EH (cell line): ENCODE measurements at places on chromosomes 12 and 14.
A peak's percentile ranks its signal among the peaks of the same experiment; 100 is the strongest.

DNA sequence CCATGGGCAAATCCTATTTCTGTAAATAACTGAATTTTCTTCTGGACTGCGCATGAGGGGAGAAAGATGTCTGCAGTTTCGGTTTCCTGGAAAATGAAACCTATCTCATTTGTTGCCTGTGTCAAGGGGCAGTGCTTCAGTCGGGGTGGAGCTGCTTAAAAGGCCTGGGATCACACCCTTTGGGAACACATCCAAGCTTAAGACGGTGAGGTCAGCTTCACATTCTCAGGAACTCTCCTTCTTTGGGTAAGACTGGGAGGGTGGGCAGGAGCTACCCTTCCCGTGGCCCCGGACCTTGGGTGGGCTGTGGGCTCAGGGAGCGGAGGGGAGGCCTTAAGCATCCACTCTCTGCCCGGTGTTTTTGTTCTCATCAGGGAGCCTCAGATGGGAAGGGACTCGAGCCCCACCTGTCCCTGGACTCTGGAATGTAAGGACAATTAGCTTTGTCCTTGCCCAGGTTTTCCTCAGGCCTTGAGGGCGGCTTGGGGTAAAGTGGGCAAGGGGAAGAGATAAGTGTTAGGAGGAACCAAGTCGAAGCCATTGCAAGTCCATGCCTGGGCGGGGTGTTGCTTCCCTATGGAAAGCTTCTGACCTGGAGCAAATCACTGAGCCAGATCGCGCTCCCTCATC is at the start of gene IFI27:
Gene IFI27, plus strand, starts transcription at position 185 of the 630 bp plus-strand sequence.
- peak; percentile 71 for DNase-seq

GRCh38 chr14:35258420-35258819 is 33.8 kb upstream of the PSMA6 start:
- no peak for DNase-seq

- DNase-seq, result no peak
Observed at GRCh38 chr12:111271674-111272418, 97.0 kb downstream of the PHETA1 start.

GRCh38 chr12:30936036-30936435 is 9.5 kb downstream of the TSPAN11 start:
- DNase-seq, result no peak

DNA sequence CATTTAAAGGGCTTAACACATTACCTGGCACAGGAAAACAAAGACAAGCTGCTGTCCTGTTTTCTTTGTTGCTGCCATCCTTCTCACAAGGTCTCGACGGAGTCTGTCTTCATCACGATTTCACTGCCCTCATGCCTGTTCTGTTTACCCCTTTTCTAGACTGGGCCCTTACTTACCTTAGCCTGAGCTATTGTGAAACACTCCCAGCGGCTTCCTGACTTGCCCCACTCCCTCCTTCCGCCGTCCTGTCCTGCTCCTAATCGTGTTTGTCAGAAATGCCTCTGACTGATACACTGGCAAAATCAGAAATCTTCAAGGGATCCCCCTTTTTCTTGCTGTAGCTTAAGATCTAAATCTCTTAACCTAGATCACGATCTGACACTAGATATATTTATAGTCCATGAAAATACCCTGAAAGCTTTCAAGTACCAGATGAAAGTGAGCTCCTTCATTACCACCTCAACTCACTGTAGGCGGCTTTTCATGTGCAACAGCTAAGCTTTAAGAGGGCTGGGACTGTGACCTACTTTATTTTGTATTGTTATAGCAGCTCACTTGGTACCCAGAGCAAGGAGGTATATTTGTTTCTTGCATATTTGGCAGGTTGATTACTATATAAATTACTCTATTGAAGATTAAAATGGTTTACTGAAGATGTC is 32.1 kb downstream of the TECPR2 start:
- no peak for DNase-seq

- no peak for DNase-seq
Observed at GRCh38 chr14:44828023-44828422, 133.7 kb downstream of the KLHL28 start.

GRCh38 chr12:7396418-7396817 is 47.5 kb downstream of the CD163L1 start:
- no peak for DNase-seq

DNA sequence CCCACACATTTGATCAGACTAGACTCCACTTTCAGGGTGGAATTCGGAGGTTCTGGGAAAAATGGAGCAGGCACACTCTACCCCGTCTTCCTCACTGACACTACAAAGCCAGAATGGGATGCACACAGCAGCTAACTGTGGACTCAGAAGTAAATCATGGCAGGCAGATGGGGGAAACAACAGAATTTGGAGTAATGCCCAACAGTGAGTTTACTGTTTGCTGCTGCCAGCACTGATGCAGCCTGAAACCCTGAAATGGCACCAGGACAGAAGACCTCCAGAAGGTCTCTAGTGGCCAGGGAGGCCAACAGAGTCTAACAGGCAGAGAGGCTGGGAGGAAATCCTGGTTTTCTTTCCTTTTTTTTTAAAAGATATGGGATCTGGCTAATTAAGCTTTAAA is 24.6 kb downstream of the KCTD10 start:
- no peak for DNase-seq

- no peak for DNase-seq
Observed at GRCh38 chr12:119528241-119528640, 65.3 kb upstream of the TMEM233 start.

DNA sequence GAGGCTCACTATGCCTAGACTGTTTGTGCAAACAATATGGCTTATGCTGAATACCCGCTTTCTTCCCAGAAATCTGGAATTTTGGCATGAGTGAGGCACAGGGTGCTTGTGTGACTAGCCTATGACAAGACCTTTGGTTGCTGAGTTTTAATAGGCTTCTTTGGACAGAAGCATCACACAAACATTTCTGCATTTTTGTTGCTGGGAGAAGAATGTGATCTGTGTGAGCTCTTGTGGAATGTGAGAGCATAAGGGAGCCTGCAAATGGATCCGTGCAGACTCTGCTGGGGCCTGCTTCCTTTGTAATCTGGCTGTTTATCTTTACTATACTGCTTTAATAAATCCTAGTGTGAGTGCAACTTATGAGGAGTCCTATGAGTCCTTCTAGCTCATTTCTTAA is 83.0 kb upstream of the ZDHHC17 start:
- DNase-seq, result peak; percentile 94

- DNase-seq, result no peak
Observed at GRCh38 chr12:49658276-49658675, 34.9 kb downstream of the PRPF40B start.

GRCh38 chr12:44247588-44247987 is 411.7 kb downstream of the TMEM117 start:
- DNase-seq, result no peak

DNA sequence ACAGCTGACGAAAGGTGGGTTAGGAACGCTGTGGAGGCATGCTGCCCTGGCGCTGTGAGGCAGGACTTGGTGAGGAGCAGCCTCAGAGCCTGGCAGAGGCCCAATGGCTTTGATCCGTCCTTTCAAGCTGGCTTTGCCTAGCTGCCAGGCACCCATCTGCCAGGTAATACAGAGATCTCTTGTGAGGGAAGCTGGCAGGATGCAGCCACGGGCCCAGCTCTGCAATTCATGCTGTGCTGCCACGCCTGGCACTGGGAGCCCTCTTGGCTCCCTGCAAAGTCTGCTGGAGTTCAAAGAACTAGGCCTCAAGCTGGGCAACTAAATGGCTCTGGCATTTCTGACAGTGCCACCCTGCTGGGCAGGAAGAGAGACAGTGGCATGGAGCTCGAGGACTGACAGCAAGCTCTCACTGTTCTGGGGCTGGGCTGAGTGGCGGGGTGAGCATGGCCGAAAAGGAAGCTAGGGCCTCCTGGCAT is 18.7 kb downstream of the IQSEC3 start:
- no peak for DNase-seq

- no peak for DNase-seq
Observed at GRCh38 chr12:77648716-77649115, 182.0 kb upstream of the NAV3 start.

- peak; percentile 51 for DNase-seq
Observed at GRCh38 chr12:130747867-130748740, 32.0 kb upstream of the RIMBP2 start.

DNA sequence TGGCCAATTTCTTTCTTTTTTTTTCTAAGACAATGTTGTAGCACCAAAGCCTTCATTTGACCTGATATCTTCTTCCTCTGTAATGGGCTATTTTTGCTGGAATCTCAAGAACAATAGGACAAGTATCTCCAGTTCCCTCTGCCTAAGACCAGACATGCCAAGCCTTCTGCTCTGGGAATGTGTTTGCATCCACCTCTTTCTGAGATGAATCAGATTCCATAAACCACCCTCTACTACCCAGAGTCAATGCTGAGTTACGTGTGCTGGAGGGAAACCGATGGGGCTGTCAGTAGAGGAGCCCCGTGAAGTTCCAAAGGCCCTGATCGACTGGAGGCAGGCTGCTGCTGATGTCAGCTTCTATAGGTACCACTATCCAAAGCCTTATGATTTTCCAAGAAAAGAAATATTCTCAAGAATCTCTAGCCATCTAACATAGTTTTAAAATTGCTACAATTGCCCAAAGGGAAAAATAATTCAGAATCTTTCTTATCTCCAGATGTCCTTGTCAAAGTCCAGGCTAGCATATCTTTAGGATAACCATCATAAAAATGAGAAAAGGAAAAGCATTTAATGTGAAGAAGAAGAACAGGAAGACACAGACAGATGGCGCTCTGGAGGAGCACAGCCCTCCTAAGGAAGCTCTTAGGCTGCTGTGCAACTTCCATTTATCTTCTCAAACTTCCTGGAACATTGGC is 101.9 kb downstream of the SLC8A3 start:
- DNase-seq, result peak; percentile 54

DNA sequence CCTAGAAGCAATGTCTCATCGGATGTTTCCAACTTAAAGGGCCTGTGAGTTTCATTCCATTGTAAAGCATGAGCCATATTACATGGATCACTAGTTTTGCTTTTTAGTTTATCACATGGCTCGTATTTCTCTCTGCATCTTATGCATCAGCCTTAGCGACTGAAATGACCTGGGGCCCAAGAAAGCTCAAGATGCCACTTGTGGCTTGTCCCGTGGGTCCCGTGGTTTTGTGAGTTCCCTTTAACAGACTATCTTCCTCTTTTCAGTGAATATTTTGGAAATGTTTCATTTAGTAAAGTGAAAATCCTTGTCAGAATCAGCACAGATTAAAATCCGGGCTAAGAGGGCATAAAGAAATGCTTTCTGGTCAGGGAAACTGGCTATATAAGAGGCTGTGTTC is 86.2 kb upstream of the PPM1H start:
- no peak for DNase-seq

DNA sequence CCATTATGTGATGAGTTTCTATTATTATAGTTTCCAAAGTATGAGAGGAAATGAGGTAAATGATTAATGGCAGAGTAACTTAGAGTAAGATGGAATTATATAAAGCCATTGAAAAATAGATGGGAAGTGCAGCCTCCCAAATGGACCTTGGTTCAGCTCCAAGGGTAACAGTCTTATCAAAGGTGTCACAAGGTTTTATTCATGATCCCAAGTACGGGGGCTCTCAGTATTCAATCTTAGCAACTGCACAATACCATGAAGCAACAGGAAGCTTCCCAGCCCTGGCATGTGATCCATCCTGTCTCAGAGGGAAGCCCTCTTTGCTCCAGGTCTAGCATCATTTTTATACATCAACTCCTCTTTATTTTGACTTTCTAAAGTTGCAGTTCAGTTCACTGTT is 948.2 kb downstream of the GALC start:
- no peak for DNase-seq

GRCh38 chr14:99462210-99462609 is 18.4 kb downstream of the SETD3 start:
- DNase-seq, result no peak

DNA sequence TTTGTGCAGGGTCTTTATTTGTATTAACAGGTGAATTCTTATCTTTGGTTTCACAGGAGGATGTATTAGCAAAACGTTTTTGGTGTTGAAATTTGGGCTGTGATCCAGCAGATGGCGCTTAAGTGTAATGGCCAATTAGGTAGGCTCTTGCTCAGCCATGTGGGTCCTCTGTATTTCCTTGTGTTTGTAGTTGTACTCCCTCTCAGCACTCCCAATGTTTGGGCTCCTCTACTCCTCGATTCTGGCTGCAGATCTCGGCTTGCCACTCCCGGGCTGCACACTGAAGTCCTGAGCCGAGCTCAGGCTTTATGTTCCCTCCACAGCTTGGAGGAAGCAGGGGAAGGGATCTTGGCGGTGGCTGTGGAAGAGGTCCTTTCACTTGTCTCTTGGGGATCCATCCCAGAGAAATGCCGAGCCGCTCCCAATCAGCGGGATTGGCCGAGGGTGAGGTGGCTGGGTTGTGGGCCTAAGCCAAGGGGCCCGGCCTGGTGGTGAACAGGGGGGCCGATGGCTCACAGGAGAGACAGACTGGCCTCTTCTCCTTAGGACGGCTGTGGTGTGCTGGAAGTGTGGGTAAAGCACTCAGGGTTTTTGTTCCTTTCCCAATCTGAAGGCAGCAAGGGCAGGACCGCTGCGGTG is 133.7 kb downstream of the AEBP2 start:
- peak; percentile 81 for DNase-seq

DNA sequence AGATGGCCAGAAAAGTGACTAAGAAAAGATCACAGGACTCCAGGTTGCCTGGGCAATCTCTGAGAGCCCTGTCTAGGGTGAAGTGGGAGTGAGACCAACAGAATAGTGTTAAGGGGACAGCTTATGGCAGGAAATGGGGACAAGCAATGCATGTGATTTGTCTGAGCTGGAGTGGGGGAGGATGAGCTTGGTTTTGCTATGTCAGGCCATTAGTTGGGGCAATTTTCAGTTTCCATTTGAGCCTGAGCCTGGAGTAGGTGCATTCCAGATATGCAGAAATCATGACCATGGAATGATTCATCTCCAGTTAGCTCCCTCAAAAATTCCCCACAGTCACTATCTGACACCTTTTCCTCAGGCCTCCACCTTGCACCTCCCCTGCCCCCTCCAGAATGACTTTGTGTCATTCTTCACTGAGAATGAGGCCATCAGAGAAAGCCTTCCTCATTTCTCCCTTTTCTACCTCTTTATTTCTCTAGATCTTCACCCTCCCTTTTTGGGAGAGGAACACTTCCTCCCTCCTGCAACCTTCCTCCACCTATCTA is 150.9 kb upstream of the PLEKHG7 start:
- peak; percentile 61 for DNase-seq

- DNase-seq, result no peak
Observed at GRCh38 chr12:75592086-75592485, 80.7 kb upstream of the KRR1 start.

- peak; percentile 29 for DNase-seq
Observed at GRCh38 chr12:12518919-12519318, 43.7 kb downstream of the DUSP16 start.
